ENCODE measurements at places on chromosomes 1 and 21. TPM values are rescaled to one million over a fixed set of nuclear protein-coding genes. Genes with fewer than 3 reads are reported as not detected.

Gene KRTAP7-1
- not detected for total RNA-seq

Gene TYW3
- 20.9 TPM for total RNA-seq

Gene FCAMR
- total RNA-seq = not detected

Gene TRMT13
- total RNA-seq = 12.6 TPM

Gene TGFB2
- 10.0 TPM for total RNA-seq

Gene C8A
- not detected for total RNA-seq

Gene GPATCH2
- 15.0 TPM for total RNA-seq

Gene PRRX1
- total RNA-seq = 244 TPM

Gene DFFA
- 24.4 TPM for total RNA-seq

Gene ZNF593OS
- total RNA-seq = not detected

Gene CYP4A11
- not detected for total RNA-seq

Gene CR1L
- total RNA-seq = 0.19 TPM

Gene LCE2B
- not detected for total RNA-seq

Gene ZNF672
- 23.4 TPM for total RNA-seq

Gene CLCA1
- not detected for total RNA-seq

Gene FMO4
- 3.0 TPM for total RNA-seq

Gene FCRLA
- total RNA-seq = not detected

Gene ITSN1
- 73.0 TPM for total RNA-seq

Gene KRTAP10-8
- total RNA-seq = not detected

Gene CTSS
- total RNA-seq = 50.2 TPM

Gene HSPA6
- 6.7 TPM for total RNA-seq

Gene PLA2G2C
- 0.24 TPM for total RNA-seq

Gene PTPN22
- 4.6 TPM for total RNA-seq

Gene ADAMTS4
- total RNA-seq = 28.0 TPM

Gene OLFML3
- total RNA-seq = 109 TPM
